ENCODE measurements at places on chromosomes 7 and 10.
A peak's percentile ranks its signal among the peaks of the same experiment; 100 is the strongest.

GRCh38 chr7:30642789-30643188, 39.5 kb downstream of the CRHR2 start:
- DNase-seq, result no peak

DNA sequence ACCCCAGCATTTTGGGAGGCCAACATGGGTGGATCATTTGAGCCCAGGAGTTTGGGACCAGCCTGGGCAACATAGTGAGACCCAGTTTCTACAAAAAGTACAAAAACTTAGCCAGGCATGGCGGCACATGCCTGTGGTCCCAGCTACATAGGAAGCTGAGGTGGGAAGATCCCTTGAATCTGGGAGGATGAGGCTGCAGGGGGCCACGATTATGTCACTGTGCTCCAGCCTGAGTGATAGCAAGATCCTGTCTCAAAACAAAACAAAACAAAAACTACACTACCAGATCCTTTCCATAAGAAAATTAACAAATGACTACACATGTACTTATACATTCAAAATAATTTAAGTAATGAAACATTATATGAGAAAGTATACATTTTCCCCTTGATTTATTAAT, 116.4 kb upstream of the KLF6 start:
- DNase-seq, result no peak

DNA sequence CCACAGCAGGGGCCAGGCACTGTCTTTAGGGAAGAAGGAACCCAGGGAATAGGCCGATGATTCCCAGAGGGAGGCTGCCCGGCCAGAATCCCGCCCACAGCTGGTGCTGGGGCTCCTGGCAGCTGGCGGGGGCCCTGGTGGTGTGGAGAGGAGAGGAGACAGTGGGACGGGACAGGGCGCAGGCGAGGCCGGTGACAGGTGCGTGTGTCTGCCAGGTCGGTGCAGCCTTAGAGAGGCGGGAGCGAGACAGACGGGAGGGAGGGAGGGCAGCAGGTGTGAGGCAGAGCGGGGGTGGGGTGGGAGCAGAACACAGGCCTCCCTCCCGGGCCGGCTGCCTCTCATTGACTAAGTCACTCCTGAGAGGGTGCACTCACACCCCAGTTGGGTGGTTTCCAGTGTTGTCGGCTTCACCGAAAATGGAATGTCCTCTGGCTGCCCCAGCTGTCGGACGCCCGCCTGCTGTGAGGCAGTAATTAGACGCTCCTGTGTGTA, 55.2 kb downstream of the ELFN1 start:
- no peak for DNase-seq

- DNase-seq, result peak; percentile 32
Measured at GRCh38 chr7:519484-520390, at the start of gene PDGFA. Gene PDGFA, minus strand, starts transcription at chr7:519846. Its CDS starts 845 bp downstream, at chr7:519001.

DNA sequence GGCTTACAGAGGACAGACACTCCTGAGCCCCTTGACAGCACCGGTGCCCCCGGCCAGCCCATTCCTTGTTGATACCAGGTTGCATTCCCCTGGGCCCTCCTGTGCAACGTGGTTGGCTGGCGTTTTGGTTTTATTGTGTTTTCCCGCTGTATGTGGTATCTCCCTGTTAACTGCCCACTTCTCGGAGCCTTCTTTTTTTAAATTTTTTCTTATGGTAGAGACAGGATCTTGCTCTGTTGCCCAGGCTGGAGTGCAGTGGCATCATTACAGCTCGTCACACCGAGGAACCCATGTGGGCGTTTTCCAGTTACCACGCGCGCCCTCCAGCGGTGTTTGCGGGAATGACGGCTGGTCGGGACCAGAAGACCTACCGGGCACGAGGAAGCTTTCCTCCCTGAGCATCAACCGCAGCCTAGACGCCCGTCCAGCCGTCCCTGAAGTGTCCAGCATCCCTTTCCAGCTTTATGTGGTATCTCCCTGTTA, 16.9 kb upstream of the ZFAND2A start:
- DNase-seq, result peak; percentile 44

DNA sequence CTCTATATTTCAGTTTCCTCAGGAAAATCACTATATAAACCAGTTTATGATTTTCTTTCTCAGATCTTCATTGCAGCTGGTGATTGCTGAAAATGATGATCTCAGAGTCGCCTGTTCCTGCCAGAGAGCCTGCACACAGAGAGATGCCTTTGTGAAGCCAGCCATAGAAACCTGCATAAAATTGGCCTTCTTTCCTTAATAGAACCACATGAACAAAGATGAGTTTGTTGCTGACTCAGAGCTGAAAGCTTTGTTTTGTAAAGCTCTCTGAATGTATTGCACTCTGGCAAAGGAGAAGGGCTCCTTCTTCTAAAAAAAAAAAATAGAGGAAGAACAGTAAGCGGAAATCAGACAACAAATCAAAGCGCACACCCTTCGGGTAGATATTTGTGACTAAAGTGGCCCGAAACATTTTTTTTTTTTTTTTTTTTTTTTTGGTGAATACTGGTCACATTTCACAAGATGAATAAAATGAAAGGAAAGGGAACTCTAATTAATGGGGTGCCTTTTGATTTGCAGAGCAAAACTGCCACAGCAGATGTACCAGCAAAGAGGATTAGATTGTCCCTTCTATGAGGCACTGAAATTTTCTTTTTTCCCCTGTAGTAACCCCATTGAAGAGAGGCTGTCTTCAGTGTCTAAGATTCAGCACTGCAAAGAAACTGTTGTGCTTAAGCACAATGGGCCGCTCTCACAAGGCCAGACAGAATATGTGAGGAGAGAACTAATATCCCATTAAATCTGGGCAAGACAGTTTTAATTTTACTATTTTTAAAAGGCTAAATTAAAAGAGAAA, 75.1 kb upstream of the PTPRZ1 start:
- peak; percentile 18 for DNase-seq

DNA sequence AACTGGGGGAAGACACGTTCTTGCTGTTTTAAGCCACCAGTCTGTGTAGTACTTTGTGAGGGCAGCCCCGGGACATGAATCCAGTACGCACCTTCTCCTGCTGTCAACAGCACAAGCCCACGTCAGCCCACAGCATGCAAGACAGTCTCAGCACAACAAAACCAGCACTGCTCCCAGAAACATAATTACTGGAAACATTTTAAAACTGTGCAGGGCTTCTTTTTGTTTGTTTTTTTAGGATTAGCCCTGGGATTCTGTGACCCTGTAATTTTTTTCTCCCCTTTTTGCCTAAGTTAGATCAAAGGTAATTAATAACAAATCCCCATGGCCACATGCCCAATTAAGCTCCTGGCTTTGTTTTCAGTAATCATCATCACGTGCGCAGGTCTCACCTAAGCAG, 87.5 kb downstream of the VOPP1 start:
- no peak for DNase-seq

- DNase-seq, result peak; percentile 64
Measured at GRCh38 chr10:87608756-87609155, 50.9 kb upstream of the PAPSS2 start.

GRCh38 chr10:118918587-118918986, 110.9 kb upstream of the NANOS1 start:
- no peak for DNase-seq

- no peak for DNase-seq
Measured at GRCh38 chr10:22779331-22780019, 65.1 kb upstream of the PIP4K2A start.

DNA sequence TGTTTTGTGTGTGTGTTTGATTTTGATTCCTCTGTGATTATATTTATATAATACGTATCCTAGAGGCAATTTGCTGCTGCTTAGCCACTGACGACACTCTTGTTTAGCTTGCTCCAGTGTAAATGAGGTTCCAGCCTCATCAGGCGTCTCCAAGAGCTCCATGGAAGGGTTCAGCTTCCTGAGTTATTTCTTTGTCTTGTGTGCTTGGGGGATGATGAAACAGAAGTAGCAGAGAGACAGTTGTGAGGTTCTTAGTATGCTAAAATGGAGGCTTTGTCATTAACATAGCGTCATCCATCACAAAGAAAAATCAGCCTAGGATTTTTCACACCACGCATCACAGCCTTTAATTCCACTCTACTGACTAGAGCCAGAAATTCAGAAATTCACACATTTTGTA, 85.1 kb downstream of the KLF6 start:
- DNase-seq, result no peak

DNA sequence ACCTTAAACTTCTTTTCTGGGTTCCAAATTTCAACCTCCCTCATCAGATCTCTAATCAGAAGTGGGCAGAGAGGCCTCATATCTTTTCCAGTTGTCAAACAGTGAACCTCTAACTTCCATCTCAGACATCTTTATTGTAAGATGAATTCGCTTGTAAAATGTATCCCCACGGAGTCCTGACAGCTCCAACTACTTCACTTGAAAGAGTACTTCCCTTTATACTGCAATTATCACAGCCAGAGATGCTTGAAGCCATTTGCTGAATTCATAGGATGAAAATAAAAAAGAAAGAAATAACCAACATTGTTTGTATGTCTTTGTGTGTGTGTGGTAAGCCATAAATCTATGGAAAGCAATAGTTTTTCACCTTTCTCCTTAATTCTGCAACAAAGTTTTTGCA, 175.2 kb downstream of the GRM3 start:
- DNase-seq, result no peak

GRCh38 chr10:78828647-78829539, 239.9 kb upstream of the ZMIZ1 start:
- DNase-seq, result no peak

DNA sequence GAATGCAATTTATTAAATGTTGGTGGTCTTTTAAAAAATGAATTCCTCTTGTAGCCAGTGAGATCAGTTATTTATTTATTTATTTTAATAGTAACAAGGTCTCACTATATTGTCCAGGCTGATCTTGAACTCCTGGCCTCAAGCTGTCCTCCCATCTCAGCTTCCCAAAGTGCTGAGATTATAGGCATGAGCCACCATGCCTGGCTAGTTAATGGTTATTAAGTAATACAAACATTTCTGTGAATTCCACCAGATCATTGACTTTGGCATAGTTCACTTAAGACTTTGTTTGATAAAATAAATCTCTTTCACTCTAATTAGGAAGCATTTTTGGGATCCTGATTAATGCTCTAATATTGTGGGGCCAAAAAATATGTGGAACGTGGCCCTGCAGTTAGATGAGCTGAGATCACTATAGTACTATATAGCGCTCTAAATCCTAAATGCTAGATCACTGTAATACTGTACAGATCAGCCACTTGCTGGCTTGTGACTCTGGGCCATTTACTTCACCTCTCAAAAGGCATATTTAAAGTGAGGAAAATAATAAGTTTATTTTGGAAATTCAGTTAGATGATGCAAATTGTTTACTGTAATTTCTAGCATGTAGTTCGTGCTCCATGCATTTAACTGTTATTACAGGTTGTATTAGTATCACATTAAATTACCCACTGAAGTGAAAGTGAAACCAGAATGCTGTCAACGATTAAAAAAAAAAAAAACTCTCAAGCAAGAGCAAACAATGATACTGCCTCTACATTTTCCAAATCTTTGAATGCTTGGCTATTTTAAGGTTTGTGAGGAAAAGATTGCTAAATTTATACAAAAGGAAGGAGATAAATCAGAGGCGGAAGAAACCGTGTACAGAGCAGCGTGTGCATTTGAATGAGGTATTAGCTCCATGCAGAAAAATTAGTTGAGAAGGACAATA, 15.9 kb upstream of the FAS start:
- no peak for DNase-seq

DNA sequence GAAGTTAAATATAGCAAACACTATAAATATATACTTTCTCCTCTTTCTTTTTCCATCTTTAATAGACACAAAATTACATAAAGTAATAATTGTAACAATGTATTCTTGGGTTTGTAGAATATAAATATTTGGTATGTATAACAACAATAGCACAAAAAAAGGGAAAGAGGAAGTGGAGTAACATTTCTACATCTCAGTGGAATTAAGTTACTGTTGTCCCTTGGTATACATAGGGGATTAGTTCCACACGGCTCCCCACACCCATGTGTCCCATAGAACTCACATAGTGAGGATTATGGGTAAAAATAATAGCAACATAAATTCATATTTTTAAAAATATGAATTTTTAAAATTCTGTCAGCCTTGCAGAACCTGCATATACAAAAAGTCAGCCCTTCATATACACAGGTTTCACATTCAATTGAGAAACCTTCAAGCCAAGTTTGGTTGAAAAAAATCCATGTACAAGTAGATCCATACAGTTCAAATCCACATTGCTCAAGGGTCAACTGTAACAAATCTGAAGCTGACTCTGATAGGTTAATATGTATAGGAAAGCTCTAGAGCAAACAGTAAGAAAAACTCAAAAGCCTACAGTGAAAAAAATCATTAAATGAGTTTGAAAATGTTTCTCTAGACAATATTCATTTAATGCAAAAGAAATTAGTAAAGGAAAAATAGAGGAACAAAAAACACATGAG, 92.4 kb downstream of the HYCC1 start:
- DNase-seq, result no peak

- DNase-seq, result no peak
Measured at GRCh38 chr7:149824301-149824741, 13.9 kb upstream of the ZNF862 start.
